ENCODE measurements at places on chromosomes 6 and 20.
A peak's percentile ranks its signal among the peaks of the same experiment; 100 is the strongest.

DNA sequence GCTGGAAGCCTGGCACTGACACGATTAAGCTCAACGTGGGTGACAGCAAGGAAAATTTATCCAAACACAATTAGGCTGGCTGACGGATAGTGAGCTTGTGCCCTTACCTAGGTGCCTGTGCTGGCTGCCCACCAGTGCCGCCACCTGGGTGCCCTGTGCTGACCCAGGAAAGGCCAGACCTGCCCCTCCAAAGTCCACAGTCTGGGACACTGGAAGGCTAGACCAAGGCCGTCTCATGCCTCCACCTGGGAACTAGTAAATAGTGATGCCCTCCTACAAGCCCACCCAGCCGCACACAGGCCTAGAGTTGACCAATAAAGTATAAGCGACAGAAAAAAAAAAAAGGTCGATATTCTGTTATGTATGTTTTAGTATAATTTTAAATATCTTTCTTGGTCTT lies 142.6 kb upstream of the MCHR2 start:
- DNase-seq, result no peak

DNA sequence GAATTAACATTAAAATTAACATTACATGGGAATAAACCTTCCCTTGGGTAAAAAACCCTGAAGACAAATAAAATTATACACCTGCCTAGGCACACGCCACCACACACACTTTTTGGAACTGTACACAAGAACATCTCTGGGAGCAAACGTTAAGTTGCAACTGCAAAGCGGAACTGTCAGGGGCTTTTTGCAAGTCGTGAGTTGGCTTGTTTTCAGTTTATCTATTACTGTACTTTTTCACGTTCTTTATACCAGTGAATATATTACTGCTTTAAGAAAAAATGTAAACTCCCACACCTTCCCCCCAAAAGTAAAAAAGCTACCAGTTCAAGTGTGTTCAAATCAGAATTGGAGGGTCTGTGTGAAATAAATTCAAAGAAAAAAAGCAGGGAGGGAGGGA lies 65.5 kb upstream of the NFATC2 start:
- DNase-seq, result no peak

DNA sequence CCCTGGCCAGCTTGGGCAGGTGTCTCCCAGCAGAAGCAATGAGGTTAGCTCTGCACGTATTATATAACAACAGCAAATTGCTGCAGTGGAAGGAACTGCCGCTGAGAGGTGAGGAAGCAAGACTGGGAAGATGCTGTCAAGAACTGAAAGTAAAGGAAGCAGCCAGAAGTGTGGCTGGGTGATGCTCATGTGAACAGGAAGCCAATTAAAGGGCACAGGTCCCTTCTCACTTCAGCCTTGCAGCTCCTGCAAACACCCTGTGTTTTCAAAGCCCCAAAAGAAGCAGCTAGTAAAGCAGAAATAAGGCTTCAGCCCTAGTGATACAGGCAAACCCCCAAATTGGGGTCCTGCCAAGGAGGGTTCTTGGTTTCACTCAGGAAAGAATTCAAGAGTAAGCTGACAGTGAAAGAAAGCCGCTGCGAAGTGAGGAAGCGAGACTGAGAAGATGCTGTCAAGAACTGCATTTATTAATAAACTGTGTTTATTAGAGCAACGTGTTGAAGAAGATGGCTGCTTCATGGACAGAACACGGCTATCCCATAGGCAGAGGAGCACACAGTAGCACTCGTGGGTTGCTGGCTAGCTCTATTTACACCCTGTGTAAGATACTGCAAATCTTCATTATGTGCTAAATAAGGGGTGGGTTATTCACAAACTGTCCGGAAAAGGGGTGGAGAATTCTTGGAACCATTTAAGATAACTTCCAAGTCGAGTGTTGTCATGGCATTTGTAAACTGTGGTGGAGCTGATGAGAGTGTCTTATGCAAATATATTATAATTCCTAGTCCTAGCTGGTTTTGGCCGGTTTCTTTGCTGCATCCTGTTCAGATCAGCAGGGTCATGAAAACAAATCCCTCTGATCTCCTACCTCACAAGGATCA lies 152.2 kb downstream of the LINC00237 start:
- DNase-seq, result no peak

GRCh38 chr20:3071610-3072529 lies at the start of gene OXT:
Gene OXT, plus strand, starts transcription at chr20:3071620. Its CDS starts 36 bp downstream, at chr20:3071656.
- peak; percentile 77 for DNase-seq

- DNase-seq, result no peak
Measured at GRCh38 chr6:25334793-25335192, 55.6 kb downstream of the CARMIL1 start.

DNA sequence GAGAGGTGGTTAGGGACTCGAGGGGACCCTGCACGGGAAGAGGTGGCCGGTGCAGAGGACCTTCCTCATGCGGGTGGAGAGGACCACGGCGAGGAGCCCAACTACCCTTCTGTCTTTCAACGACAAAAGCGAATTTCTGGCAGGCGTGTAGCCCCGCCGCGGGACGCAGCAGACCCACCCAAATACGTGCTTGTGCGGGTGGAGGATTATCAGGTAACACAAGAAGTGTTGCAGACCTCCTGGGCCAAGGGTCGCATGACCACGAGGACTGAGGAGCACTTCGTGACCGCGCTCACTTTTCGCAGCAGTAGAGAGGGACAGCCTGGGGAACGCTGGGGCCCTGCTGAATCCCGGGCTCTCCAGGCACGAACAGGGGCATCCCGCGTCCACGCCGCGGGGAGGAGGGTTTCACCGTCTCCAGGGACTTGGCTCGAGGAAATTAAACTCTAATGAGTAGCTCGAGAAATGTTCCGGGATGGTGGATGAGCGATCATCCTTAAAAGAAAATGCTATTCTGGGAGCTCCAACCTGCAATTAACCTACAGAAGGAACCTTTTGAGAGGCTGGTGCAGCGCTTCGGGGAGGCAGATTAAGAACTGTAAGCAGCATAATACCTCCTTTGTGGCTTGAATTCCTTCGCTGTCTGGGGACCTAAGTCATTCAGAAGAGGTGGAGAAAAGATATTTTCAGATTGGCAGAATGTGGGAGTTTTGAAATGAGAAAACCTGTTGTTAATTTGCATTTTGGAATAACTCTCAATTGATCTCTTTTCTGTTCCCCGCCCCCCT lies 804 bp downstream of the C6orf141 start:
- DNase-seq, result peak; percentile 54

GRCh38 chr6:11919771-11920440 lies 92.2 kb upstream of the HIVEP1 start:
- no peak for DNase-seq

DNA sequence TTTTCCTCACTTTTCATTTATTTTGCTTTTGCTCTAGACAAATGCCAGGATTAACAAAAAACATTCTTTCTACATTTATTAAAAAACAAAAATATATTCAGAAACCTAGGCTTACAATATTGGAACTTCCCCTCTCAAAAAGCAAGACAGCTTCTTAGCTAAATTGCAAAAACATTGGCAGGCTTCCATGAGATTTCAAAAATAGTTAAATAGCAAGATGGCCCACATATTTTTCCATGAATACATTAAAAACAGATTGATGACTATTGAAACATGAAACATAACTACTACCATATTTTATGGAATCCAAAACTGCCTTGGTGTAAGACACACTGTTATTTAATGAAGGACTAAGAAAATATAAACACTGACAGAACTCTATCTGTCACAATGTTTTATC lies 92.0 kb downstream of the LY86 start:
- no peak for DNase-seq

DNA sequence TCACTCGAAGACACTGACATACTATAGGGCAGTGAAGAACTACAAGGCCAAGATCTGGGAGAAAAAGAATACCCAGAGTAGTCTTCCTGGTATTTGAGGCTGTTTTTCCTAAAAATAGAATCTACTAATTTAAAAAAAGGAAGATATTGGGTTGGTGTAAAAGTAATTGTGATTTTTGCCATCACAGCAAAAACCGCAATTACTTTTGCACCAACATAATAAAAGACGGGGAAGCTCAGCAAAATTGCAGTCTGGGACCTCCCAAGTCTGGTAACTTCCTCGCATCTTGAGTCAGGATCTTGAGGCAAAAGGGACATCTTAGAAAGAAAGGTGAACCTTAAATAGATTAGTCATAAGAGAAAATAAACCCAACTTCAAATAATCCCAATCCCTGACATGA lies 77.2 kb upstream of the SMIM28 start:
- DNase-seq, result no peak

GRCh38 chr20:46050444-46050843 lies 21.4 kb downstream of the SLC12A5 start:
- no peak for DNase-seq

DNA sequence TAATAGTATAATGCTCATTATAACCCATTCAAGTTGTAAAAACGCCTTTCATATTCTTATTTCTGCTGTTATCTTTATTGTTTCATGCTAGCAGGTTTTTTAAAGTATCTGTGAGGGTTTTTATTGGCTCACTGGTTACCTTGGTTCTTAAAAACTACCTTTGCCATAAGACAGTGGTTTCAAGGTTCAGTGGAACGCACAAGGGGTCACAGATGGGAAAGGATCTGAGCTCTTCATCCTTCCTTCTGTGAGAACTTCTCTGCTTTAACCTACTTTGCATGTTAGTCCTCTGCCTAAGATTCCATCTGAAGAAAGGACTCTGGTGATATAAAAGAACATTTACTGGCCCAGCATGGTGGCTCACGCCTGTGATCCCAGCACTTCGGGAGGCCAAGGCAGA lies 492.6 kb downstream of the CD83 start:
- DNase-seq, result no peak

DNA sequence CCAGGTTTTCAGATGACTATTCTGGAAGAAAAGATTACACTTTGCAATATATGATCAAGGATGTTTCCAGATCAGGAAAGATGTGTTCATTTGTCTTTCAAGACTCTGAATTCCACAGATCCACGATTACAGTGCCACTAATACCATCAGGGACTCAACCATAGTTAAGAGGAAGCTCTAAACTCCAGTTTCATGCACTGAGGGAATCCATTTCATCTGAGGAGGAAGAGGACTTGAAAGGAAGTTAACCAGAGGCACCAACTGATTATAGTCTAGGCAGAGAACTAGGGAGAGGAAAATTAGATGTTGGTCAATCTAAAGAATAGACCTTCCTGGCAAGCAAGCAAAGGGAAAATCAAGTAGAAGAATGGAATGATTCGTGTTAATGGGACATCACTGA lies 218.3 kb upstream of the PRDM1 start:
- DNase-seq, result no peak

All from H9 (cell line).